ENCODE measurements at places on chromosomes 16 and 17. TPM values are rescaled to one million over a fixed set of nuclear protein-coding genes. Genes with fewer than 3 reads are reported as not detected.

The CDH1 gene
- total RNA-seq: 34.3 TPM

The CDC42EP4 gene
- 38.9 TPM for total RNA-seq

The GAST gene
- not detected for total RNA-seq

The CD300LG gene
- 2.5 TPM for total RNA-seq

The KRT27 gene
- not detected for total RNA-seq

The CA5A gene
- not detected for total RNA-seq

GRCh38 chr16:49889725-49890397 lies 33.9 kb upstream of the ZNF423 start:
- DNase-seq: no peak

GRCh38 chr17:77316191-77316641 lies 175.4 kb downstream of the SEC14L1 start:
- no peak for DNase-seq

GRCh38 chr16:58551496-58551895 lies 36.2 kb downstream of the SETD6 start:
- DNase-seq: no peak

GRCh38 chr16:31273676-31274075 lies 13.9 kb downstream of the ITGAM start:
- DNase-seq: no peak

GRCh38 chr17:77839698-77840512 lies 118.6 kb upstream of the TNRC6C start:
- DNase-seq: no peak

GRCh38 chr17:82351713-82352488 lies 7.1 kb upstream of the TEX19 start:
- DNase-seq: peak; percentile 95

All from tongue (tissue), 3 donors.